H1 (cell line): ENCODE measurements at places on chromosomes 4 and X. TPM values are rescaled to one million over a fixed set of nuclear protein-coding genes. Genes with fewer than 3 reads are reported as not detected.

The GAGE12J gene
- total RNA-seq = not detected in 2 replicates

The ZNF185 gene
- total RNA-seq = 15.4 and 15.6 TPM in 2 replicates

The TRIM75 gene
- total RNA-seq = not detected in 2 replicates

GRCh38 chr4:128866269-128866668 lies 56.8 kb downstream of the JADE1 start:
- DNase-seq = no peak

GRCh38 chr4:38226170-38226569 lies 266.0 kb downstream of the PTTG2 start:
- DNase-seq = no peak

DNA sequence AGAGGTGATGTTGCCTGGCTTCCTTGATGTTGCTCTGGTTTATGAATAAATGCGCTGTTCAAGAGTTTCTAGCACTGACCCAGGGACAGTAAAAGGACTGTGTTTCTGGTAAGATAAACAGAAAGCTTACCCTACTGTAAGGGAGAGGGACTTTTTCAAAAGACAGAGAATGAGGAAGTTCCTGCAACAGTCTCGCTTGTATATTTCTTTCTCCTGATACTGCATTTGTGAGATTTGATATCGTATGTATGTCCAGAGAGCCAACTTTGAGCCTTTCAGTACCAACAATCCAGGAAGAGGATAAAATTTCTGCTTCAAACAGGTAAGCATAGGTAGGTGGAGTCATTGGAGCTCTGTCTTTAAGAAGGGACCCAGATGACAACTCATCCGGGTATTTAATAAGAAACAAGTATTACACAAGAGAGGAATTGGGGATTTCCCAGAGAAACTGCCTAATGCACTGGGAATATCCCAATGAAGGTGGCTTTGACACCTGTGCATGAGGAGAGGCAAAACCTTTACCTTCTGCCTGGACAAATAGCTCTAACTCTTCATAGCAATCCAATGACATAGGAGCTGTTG lies 773 bp downstream of the DAPP1 start:
- DNase-seq = no peak

DNA sequence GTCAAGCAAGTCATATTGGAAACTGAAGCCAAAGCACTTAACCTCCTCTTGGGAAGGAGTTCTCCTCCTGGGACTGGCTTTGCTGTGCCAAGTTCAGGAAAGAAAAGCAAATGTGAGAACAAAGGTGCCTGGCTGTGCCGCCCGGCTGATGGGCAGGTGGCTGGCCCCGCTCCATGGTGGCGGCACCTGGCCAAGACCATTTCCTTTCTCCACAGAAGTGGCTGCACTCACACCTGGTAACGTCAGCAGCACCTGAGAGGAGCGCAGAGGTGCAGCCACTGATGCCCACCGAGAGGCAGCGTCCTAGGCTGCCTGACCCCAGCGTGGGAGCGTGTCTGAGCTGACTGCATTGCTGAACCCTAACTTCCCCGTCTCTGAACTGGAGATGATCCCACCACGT lies 54.3 kb downstream of the DCTD start:
- no peak for DNase-seq
